ENCODE measurements at places on chromosomes 16 and 17. TPM values are rescaled to one million over a fixed set of nuclear protein-coding genes. Genes with fewer than 3 reads are reported as not detected.

DNA sequence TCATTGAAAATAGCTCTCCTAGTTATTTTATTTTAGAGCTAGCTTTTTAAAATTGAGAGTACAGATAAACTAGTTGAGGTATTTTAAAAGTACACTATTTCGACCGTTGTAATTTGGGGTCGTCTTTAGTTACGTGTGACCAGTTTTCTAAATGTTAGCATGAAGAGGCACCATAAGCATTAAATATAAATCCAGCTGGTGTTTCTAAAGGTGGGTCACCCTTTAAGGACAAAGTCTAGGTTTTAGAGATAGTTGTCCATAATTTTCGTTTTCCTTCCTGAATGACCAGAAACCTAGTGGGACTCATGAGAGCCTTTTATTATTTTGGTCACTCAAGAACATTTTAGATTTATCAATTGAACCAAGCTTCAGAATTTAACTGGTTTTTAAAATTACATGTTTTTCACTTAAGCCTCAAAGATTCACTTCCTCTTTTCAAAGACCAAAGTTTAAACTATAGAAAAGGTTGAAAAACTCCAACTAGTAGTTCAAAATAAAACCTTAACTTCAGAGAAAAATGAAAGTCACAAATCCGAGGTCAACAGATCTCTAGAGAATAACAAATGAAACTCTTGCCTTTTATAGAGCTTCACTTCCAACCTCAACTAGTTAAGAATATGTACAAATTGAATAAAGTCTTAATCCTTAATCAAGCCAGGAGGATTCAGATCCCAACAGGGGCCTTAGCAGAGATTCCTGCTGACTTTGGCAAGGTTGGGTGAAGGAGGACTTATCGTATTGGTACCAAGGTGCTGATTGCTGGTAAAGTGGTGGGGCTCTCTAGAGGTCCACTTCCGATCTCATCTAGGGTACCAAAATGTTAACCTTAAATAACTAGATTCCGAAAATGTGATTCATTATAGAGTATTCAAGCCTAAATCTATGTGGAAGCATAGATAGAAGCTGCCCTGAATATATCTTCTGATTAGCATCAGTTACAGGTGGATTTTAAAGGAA lies 32.5 kb downstream of the PHKB start:
- no peak for DNase-seq

- no peak for DNase-seq
These were observed 1.8 kb upstream of the CDH15 start for GRCh38 chr16:89169778-89170177.

DNA sequence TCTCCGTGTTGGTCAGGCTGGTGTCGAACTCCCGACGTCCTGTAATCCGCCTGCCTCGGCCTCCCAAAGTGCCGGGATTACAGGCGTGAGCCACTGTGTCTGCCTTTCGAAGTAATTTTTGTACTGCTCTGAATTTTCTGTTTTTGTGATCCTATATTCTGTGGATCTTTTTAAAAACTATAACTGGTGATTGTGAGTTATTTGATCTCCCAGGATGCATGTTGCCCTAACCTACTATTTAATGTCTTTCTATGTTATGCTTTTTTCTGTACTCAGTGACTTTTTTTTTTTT lies 2.5 kb downstream of the RSPRY1 start:
- no peak for DNase-seq

Gene GFER
- 34.0 TPM for total RNA-seq

Gene ADAP2
- total RNA-seq: 1.5 TPM

Measured in hepatocyte (in vitro differentiated cells).